ENCODE measurements at places on chromosomes 13 and 19. TPM values are rescaled to one million over a fixed set of nuclear protein-coding genes. Genes with fewer than 3 reads are reported as not detected.

The PTGIR gene
- total RNA-seq = not detected

The VRK3 gene
- 30.7 TPM for total RNA-seq

The NCAN gene
- total RNA-seq = not detected

The CLDND2 gene
- not detected for total RNA-seq

The CALR3 gene
- total RNA-seq = not detected

Data from mesangial cell (primary cell).